ENCODE measurements at places on chromosomes 4 and X.

DNA sequence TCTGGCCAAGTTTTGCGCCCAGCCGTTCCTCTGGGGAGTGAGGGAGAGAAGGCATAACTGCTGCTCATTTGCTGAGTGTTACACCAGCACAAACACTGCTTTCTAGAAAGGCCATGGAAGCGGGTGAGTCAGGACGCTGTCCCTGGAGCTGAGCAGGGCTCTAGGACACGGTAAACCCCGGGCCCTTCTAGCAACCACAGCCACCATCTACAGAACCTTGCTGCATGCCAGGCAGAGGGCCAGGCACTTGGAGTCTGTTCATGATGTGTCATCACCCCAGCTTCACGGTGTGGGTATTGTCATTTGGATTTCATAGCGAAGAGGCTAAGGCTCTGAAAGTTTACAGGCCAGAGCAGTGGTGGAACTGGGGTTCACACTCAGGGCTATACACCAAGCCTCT, 31.8 kb upstream of the C4orf50 start:
- DNase-seq: no peak

DNA sequence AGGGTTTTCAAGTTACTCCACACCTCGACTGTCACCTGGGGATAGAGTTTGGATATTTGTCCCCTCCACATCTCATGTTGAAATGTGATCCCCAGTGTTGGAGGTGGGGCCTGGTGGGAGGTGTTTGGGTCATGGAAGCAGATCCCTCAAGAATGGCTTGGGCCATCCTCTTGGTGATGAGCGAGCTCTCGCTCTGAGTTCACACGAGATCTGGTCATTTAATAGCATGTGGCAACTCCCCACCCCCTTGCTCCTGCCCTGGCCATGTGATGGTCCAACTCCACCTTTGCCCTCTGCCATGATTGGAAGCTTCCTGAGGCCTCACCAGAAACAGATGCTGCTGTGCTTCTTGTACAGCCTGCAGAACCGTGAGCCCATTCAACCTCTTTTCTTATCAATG, 8.3 kb downstream of the CTAG1A start:
- no peak for DNase-seq

GRCh38 chr4:152964335-152964734, 28.2 kb downstream of the FHDC1 start:
- no peak for DNase-seq

DNA sequence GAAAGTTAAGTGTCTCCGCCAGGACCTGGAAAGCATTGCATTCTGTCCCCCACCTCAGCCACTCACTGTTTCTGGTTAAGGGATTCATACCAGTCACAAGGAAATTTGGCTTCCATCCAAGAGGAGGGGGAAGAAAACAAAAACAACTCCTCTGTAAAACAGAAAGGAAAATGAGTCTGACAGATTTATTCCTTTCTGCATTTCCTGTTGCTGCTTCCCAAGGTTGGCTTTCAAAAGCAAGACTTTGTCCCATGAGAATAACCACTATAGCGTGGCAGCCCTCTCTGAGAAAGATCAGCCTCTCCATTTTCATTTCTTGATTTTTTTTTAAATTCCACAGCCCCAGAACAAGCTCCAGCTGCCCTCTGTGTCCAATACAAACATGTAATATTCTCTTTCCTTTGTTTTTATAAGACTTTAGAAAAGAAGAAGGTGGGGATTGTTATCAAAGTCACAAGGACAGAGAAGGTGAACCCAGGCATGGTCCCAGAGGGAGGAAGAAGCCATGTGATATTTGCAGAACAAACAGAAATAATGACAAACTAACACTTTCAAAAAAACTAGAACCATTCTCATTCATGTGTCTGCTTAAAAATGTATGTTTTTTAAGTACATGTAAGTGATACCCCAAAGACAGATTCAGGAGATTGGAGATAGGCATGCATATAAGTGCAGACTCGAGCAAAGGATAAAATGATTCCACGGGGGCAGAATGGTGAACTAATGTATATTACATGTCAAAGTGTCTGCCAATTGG, 90.7 kb upstream of the DCLK2 start:
- DNase-seq: no peak

GRCh38 chrX:134880866-134881265, 109.9 kb upstream of the SMIM10 start:
- DNase-seq: no peak

DNA sequence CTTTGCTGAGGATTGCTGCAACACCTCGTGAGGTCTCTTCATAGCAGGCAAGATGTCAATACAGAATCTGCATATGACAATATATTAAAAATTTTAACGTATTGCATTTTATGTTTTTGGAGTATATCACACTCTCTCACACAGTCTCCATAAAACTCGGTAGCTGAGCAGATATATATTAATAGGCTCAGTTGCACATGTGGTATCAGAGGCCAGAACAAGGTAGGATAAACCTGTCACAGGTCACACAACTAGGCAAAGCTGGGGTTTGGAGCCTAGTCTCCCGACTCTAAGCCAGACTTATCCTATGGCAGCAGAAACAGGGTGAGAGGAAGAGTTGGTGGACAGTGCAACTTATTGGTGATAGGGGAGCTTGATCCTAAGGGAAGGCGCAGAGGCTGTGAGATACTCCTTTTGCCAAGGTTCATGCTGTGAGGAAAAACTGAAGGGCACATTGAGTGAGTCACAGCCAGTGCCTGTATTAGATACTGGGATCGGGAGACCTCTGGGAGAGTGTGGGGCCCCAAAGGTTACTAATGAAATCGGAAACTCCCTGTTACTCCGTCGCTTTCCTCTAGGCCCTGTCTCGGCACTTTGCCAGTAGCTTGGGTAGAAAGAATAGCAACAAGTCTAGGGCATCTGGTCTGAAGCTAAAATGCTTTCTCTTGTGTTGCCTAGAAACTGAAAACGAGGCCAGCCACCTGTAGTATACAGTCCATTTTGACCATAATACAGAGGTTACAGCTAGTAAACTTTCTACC, 195.7 kb downstream of the ARHGAP10 start:
- no peak for DNase-seq

DNA sequence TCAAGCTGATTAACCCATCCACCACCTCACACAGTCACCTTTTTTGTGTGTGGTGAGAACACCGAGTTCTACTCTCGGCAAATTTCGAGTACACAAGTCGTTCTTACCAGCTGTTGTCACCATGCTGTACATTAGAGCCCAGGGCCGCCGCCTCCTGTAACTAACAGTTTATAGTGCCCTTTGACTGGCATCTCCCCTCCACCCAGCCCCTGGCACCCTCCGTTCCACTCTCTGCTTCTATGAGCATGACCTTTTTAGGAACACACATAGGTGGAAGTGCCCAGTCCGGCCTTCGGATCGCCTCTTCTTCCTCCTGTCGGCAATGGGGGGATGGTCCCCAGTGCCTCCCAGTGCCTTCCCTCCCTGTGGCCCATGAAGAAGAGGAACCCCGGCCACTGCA, 141.4 kb downstream of the STK32B start:
- DNase-seq: no peak

- no peak for DNase-seq
Measured at GRCh38 chr4:150495550-150495949, 86.4 kb upstream of the MAB21L2 start.

- no peak for DNase-seq
Measured at GRCh38 chr4:120052856-120053255, 13.8 kb downstream of the MAD2L1 start.

DNA sequence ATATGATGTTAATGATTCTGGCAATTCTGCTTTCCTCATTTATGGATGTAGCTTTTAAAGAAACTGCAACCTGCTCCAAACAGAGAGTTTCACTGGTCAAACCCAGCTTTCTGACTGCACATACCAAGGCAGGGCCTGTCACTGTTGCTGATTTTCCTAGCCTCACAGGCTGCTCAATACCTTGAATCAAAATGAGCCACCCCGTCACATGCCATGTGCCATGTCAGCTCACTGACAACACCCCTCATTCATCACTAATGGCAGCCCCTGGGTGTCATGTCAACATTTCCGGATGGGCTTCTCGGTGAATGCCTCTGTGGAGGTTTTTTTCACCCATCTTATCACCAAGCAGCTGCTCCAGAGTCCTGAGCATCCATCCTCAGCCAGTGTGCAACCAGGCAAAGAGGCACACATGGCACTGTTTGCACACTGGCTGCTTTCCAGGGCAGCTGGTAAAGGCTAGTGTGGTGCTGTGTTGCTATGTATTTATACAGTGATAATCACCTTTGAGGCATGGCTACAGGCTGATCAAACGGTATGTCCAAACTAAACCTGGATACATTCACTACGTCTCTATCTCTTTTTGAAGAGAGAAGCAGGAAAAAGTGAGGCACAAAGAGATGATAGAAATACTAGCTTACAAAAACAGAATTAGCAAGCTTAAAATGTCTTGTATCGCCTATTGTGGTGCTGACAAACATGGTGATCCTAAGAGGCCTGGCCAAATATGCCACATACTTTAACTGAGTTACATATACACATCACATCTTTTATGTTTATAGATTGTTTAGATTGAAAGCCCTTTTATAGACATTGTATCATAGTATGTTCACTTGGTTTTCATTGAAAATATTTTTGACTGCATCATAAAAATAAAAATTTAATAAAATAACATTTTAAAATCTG, 94.6 kb upstream of the INPP4B start:
- DNase-seq: no peak

DNA sequence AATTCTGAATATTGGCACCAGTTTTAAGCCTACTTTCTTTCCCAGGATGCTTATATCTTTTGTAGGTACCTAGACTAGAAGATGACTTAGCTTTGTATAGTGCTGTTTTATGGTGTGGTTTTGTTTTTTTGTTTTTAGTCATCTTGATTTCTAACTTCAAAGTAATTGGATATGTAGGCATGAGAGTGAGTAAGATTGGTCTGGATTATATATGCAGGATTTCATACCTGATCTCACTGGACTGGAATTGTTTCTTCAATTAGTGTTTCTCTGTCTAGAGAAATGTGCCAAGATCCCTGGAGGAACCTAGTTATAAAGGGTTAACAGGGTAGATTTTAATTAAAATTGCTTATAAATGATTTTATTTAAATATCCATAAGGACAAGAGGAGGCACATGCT, 23.1 kb downstream of the NAP1L5 start:
- no peak for DNase-seq

DNA sequence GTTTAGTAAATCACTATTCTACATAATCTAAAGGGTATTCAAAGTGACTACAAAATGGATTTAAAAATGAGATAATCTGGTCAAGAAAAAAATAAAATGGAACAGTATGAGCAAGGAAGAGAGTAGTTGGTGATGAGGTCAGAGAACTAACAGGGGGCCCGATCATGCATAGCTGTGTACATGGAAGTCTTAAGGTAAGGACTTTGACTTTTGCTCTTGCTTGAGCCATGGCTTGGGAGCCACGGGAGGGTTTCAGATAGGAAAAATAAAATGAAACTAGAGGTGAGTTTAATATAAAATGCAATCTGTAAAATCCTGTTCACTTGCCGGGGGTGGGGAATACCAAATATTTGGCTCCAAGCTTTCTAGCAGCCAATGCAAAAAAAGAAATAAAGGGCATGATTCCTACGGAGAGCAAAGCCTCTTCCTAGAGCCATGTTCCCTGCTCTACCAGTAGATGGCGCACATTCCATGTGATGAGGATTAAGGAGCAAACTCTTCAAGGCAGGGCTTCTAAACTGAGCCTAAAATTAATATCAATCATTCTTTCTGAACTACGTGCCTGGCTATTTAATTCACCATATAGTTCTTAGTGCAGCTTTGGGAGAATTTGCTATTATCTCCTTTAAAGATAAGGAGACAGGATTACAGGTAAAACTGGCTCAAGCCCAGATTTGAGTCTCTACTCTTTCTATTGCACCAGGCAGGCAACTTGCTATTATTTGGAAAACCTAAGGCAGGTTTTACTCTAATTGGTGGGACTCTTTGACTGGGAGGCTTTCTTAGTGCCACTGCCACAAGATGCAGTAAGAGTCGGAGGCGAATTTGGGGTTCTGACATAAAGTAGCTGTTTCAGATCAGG, 6.8 kb upstream of the CLCN5 start:
- peak; percentile 33 for DNase-seq

DNA sequence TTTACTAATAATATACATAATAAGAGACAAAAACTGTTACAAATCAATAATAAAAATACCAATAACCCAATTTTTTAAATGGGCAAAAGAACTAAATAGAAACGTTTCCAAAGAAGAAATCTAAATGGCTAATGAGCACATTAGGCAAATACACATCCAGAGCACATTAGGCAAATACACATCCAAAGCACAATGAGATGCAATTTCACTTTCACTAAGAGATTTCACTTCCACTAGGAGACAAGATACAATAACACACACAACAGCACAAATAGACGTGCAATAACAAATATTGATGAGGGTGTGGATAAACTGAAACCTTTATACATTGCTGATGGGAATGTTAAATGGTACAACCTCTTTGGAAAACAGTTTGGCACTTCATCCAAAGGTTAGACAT, 250.7 kb downstream of the ARAP2 start:
- DNase-seq: no peak

GRCh38 chr4:121096629-121097028, 24.3 kb upstream of the NDNF start:
- no peak for DNase-seq

DNA sequence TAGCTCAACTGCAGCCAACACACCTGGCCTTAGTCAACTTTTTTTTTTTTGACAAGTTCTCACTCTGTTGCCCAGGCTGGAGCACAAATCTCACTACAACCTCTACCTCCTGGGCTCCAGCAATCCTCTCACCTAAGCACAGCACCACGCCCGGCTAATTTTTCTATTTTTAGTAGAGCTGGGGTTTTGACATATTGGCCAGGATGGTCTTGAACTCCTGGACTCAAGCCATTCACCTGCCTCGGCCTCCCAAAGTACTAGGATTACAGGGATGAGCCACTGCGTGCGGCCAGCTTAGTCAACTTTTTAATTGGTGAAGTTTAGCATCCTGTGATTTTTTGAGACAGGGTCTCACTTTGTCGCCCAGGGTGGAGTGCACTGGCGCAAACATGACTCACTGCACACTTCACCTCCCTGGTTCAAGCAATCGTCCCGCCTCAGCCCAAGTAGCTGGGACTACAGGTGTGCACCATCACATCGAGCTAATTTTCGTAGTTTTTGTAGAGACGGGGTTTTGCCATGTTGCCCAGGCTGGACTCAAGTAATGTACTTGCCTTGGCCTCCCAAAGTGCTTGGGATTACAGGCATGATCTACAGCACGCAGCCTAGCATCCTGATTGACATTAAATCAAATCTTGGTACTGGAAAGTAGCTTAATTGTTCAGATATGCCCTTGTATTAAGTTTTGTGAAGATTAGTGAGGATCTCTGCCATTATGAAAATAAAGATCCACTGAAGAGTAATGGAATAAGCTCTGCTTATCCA, 8.3 kb downstream of the HNRNPDL start:
- DNase-seq: no peak

DNA sequence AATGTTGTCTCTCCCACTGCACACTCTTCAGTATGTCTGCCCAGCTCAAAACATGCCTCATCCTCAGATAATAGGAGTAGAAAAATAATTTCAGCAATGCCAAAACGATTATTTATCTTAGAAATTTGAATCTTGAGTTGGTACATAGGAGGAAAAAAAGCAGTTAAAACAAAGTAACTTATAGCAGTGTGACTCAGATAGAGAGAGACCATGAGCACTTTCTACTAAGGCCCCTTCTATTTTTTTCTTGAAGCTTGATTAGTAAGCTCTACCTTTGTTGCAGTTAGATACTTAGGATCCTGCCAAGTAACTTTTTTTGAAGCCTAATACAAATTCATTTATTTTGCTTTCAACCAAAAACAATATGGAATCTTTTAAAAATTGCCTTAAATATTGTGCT, 212.3 kb downstream of the MAD2L1 start:
- no peak for DNase-seq

- DNase-seq: no peak
Measured at GRCh38 chr4:184280137-184280536, 62.5 kb upstream of the ENPP6 start.

Data from stimulated activated CD4-positive, alpha-beta T cell treated with anti-CD3 and anti-CD28 coated beads, Interleukin-2, amount 100 ng/mL, for 4 hours (primary cell).